ENCODE measurements at places on chromosomes 11 and 22.

DNA sequence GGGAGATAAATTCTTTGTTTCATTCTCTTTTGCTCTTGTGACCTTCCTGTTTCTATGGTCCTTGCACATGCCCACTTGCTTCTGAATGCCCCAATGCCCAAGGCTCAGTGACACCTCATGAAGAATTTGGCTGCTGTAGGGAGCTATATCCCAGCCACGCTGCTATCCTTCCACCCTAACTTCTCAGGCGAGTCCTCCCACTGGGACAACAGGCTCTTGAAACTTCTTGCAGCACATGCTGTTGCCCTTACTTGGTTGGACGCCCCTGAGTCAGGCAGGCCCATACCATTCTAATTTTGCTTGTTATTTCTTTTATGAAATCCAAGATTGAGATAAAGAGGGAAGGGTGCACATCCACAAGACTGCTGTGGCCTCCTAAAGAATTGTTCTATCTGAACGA is 57.6 kb upstream of the BLID start:
- no peak for DNase-seq

DNA sequence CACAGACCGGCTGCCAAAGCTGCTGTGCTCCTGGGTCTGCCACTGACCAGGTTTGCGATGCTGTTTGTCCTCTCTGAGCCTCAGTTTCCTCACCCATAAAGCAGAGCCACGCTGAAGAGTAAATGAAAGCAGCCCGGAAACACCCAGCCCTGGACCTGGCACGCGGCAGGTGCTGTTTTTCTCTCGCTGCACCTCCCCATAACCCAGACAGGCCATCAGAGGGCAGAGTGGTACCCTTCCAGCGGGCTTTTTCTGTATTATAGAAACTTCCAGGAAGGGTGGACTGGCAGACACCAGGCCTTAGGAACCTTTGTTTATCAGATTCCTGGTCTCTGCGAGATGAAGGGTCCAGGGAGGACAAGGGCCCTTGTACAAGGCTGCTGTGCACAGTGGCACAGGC is 17.9 kb upstream of the FGF19 start:
- DNase-seq, result no peak

- DNase-seq, result no peak
These were observed at the start of gene VEGFB for GRCh38 chr11:64233913-64234586. Gene VEGFB (plus strand): TSS chr11:64234584. CDS start chr11:64234834, 250 bp downstream.

DNA sequence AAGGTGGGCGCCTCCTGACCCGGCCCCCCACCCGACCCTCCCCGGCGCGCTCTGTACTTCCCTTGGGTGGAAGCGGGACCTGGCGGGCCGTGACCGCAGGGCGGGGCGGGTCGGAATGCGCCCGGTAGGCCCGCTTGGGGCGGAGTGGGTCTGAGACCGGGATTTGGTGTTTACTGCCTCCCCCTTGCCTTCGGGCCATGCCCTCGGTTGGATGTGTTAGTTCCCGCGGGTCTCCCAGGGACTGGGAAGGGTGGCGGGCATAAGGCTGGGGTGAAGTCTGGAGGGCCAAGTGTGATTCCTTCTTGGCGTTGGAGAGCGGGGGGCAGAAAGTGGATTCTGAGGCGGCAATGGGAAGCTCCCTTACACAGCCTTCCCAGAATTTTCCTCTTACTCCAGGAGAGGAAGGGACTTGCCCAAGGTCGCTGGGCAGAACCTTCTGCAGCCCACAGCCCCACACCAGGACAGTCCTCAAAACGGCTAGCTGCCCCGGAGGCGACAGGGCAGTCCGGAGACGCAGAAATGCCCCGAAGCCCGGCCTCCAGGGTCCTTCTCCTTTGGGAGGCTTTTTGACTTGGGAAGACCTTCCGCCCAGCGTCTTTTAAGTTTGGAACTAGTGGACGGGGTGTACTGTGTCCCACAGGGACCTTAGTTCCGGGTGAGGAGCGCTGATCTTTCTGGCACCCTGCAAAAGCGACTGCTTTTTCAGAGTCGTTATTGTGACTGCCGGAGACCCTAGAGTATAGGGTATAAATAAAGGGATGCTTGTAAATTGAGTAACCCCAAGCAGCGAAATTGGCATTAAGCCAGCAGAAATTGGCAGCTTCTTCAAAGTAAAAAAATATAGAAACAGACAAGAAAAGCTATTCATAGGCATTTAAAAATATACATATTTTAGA is 647 bp downstream of the SWAP70 start:
- DNase-seq, result no peak

DNA sequence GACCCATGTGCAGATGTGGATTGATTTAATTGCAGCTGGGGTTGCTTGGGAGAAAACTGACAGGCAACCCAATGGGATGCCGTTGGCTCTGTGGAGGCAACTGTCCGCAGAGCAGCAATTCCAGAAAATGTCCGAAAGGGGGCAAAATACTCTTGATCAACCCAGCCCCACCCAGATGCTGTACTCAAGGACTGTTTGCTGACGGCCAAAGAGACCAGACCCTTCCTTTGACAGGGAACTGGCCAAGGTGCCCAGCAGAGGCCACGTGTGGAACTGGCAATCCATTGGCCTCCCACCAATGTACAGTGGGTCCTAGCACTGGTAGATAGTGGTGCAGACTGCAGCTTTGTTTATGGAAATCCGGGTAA is 29.7 kb upstream of the KCNA4 start:
- DNase-seq, result no peak

DNA sequence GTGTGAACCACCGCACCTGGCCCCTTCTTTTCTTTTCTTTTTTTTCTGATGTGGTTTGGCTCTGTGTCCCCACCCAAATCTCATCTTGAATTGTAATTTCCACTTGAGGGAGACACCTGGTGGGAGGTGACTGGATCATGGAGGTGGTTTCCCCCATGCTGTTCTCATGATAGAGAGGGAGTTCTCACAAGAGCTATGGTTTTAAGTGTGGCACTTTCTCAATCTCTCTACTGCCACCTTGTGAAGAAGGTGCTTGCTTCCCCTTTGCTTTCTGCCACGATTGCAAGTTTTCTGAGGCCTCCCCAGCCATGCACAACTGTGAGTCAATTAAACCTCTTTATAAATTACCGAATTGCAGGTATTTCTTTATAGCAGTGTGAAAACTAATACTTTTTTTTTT is 4.9 kb upstream of the TCN2 start:
- no peak for DNase-seq

DNA sequence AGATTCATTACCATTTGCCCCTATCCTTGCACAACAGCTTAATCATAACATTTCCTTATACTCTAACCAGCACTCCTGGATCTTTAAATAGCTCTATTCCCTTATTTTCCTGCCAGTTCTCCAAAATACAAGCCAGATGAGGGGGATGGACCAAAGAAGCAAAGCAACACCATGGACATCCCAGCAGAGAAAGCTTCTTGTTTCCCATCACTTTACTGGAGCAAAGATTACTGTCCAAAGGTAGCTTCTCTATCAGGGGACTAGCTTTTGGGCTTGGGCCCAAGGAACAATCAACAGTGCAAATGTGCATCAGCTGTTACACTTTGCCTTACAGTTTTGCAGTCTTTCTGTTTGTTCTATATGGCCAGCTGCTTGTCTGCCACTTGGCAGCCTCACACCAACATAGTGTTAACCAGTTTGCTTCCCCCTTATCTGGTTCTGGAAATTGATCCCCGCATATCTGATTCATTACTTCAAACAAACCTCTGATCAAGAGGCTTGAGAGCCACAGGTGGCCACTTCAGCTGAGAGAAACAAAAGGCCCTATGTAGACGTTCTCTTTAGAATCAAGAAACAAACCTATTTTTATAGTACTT is 814.3 kb downstream of the METTL15 start:
- DNase-seq, result no peak

GRCh38 chr11:46504817-46505613 is 88.8 kb downstream of the AMBRA1 start:
- DNase-seq, result no peak

- no peak for DNase-seq
These were observed 5.9 kb downstream of the IGSF9B start for GRCh38 chr11:133950874-133951326.

DNA sequence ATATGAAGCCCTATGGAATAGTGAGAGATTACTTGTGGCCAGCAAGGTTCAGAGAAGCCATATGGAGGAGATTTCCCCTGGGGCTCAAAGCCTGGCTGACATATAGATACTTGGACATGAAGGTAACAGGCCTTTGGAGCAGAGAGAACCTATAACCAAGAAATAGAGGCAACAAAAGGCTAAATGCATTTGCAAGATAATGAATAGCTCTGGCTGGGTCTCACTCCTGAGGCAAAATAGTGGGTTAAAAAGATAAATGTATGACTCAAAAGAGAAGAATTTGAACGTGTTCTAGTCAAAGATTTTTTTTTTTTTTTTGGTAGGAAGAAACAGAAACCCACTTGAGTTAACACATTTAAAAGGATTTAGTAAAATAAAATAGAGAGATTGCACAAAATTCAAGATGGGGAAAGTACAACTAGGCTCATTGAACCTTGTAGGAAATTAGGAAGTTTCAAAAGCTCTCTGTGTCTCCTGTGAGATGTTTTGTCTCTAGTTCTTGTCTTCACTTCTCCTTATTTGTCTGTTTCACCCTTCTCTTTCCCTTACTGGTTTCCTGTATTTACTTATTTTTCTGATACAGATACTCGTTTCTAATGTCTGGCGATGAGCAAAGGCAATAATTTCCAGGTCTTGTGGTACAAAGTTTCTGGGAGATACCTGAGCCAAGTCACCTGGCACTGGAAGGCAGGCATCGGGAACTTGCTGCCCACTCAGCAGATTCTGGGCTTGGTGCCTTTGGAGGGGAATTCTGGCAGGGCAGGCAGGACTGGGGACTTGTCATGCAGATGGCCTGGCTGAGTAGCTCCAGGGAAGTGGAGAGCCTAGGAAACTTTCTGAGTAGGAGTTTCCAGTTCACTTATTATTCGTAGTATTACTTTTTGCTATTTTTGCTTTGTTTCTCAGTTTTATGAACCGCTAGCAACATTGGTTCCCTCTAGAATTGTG is 49.2 kb upstream of the SESN3 start:
- DNase-seq, result peak; percentile 7

GRCh38 chr22:20418211-20418788 is 19.3 kb downstream of the SCARF2 start:
- peak; percentile 57 for DNase-seq

- no peak for DNase-seq
These were observed 18.3 kb downstream of the MS4A6A start for GRCh38 chr11:60164550-60165075.

GRCh38 chr22:30728826-30729225 is 34.2 kb downstream of the OSBP2 start:
- no peak for DNase-seq

GRCh38 chr11:19258641-19259230 is 18.0 kb upstream of the E2F8 start:
- no peak for DNase-seq

DNA sequence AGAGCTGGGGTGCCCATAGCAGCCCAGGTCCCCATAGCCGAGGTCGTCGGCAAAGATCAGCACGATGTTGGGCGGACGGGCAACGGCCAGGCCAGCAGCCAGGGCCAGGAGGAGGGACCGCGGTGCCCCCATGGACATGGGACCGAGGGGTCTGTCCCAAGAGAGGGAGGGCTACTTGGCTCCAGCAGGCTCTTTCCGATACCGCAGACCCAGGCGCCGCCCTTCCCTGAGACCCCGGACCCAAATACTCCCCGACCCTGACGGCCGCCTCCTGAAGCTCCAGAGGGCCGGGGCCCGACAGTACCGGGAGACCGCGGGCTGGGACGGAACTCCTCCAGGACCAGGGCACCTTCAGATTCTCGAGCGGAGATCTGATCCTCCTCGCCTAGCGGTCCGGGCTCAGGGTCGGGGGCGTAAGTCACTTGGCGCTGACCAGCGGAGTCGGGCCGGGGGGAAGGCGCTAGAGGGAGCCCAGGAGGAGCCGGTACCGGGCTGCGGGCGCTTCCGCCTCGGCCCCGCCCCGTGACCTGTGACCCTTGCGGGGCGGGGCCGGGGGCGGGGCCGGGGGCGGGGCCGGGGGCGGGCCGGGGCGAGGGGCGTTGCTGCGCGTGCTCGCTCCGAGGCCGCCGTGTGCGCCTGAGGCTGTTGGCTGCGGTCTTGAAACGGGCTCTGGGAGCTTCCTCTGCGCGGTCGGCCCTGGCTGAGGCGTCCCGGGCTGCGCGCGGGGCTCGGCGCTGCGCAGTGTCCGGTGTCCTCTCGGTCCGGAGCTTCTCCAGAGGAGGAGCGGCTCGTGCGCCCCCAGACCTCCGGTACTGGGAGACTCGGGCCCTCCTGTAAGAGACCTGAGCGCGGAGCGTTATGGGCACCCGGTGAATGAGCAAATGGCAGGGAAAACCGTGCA is at the start of gene ARSA:
Gene ARSA, minus strand, starts transcription at position 511 of the 901 bp plus-strand sequence. Its CDS starts 373 bp downstream, at position 138.
- peak; percentile 53 for DNase-seq

- no peak for DNase-seq
These were observed at the start of gene EFEMP2 for GRCh38 chr11:65872586-65873317. Gene EFEMP2 (minus strand): TSS chr11:65872800. CDS start chr11:65872354, 446 bp downstream.

GRCh38 chr11:28400331-28401100 is 292.3 kb downstream of the METTL15 start:
- peak; percentile 11 for DNase-seq

DNA sequence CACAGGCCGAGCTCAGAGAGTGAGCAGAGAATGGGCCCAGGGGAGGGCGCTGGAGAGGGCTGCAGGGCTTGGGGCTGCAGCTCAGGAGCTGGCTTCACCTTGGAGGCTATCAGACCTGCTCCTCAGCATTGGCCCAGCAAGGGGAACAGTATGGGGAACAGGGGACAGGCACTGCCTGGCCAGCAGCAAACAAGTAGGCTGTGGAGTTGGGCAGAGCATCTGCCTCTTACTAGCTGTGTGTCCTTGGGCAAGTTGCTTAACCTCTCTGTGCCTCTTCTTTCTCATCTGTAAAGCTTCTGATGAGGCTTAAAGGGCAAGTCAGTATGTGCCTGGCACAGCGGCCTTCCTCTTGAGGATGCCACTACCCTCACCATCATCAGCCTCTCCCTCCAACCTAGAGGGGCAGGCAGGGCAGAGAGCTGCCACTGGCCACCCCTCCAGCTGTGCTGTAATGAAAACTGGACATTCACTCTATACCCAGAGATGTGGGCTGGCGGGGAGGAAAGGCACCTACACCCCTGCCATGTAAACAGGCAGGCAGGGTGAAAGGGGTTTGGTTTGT is 7.5 kb upstream of the CDKN1C start:
- DNase-seq, result no peak

- DNase-seq, result no peak
These were observed 452.3 kb downstream of the KCNA4 start for GRCh38 chr11:29564486-29564885.

GRCh38 chr11:64148226-64148916 is 17.5 kb downstream of the MACROD1 start:
- DNase-seq, result peak; percentile 67

GRCh38 chr22:49951986-49952896 is 8.3 kb upstream of the PIM3 start:
- DNase-seq, result peak; percentile 84

- no peak for DNase-seq
These were observed 69.2 kb downstream of the SCUBE1 start for GRCh38 chr22:43273902-43274484.
